ENCODE measurements at places on chromosomes 4 and X.

DNA sequence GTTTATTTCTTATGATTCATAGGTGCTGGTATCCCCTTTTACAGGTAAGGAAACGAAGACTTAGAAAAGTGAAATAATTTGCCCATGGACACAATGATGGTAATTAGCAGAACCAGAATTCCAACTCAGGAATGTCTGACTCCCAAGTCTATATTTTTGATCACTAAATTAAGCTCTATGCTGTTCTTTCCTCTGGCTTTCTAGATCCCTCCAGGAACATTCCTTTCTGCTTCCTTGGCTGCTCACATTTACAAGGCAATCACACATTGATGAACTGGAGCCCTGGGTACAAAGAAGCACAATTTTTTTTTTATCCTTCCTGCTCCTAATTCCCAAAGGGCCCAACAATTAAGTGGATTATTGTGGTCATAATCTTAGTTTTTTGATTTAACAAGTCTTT lies 7.0 kb upstream of the CDKN2AIP start:
- DNase-seq, result no peak

GRCh38 chr4:82429728-82430192 lies 502 bp downstream of the HNRNPDL start:
- DNase-seq, result no peak

DNA sequence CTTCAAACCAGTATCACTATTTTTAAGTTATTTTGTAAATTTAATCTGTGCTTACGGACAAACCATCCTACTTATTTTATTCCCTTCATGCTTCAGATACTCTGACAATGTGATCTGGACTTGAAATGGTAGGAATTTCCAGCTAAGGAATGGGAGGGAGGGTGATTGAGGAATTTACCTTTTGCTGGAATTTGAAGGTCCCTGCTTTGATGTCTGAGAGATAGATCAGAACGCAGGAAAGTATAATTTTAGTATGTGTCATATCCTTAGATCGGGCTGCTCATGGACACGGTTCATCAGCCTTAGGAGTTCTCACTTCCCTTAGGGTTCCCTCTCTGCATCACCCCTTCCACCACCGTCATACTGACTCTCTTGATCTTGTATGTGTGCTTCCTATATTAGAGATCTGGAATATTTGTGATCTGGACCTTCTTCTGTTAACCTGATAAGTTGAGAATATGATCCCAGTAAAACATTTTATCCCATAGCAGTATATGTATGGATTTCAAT lies 16.8 kb downstream of the OCRL start:
- DNase-seq, result no peak

- no peak for DNase-seq
Observed at GRCh38 chrX:13938051-13938828, 91.5 kb downstream of the GEMIN8 start.

DNA sequence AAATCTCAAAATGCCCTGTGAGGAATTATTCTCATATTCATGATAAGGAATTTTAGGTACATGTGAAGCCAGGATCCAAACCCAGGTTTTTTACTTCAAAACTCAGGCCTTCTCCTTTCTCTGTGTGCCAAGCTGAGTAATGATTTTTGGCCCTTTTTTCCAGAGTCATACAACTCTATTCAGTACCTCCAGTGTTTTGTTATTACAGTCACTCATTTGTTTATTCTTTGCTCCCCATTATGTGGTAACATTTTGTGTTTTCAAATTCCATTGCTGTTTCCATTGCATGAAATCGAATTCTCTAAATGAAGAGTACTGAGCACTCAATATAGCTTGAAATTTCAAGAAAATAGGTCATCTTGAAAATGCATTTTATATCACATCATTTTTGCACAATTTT lies 315.4 kb downstream of the NR3C2 start:
- no peak for DNase-seq

- DNase-seq, result no peak
Observed at GRCh38 chrX:53398216-53398615, 24.2 kb downstream of the SMC1A start.

GRCh38 chr4:185370268-185370949 lies 25.3 kb downstream of the LRP2BP start:
- DNase-seq, result no peak

DNA sequence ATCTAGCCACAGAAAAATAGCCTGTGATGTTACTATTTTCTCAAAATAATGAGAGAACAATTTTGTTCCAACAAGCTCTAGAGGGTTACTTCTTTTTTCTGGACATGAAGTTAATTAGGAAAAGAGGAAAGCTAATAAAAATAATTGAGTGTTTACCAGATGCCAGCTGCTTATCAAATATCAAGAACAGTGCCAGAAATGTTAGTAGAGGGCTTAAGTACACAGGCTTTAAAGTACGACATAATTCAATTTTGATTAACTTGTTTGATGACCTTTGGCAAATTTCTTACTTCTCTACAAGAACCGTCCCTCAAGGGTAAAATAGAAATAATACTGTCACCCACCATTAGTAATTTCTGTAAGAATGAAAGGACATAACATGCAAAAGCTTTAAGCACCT lies 977.0 kb downstream of the FSTL5 start:
- DNase-seq, result no peak

DNA sequence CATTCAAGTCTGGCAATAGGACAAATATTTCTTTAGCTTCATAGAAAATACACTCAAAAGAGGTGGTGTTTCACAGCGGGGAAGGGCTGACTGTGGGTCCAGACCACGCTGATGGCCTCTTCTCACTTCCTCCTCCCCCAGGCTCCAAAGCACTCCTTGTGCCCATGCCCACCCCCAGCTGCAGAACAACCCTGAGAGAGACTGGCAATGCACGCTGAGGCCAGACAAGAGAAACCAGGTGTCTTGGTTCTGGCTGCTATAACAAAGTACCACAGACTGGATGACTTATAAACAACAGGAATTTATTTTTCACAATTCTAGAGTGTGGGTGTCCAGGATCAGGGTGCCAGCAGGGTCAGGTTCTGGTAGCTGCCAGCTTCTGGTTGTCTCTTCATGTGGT lies 386.1 kb downstream of the FBXW7 start:
- no peak for DNase-seq

DNA sequence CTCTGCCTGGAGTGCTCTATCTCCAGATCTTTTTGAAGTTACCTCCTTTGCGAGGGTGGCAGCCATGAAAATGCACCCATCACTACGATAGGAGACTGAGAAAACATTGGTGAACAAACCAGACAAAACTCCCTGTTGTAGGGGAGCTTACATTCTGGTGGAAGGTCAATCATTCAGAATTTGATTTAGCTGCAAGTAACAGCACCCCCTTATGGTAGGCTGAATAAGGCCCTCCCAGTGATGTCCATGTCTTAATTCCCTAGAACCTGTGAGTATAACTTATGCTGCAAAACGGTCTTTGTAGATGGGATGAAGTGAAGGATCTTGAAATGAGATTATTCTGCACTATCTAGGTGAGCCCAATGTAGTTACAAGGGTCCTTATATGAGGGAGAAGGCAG lies 5.6 kb upstream of the TEC start:
- DNase-seq, result no peak

DNA sequence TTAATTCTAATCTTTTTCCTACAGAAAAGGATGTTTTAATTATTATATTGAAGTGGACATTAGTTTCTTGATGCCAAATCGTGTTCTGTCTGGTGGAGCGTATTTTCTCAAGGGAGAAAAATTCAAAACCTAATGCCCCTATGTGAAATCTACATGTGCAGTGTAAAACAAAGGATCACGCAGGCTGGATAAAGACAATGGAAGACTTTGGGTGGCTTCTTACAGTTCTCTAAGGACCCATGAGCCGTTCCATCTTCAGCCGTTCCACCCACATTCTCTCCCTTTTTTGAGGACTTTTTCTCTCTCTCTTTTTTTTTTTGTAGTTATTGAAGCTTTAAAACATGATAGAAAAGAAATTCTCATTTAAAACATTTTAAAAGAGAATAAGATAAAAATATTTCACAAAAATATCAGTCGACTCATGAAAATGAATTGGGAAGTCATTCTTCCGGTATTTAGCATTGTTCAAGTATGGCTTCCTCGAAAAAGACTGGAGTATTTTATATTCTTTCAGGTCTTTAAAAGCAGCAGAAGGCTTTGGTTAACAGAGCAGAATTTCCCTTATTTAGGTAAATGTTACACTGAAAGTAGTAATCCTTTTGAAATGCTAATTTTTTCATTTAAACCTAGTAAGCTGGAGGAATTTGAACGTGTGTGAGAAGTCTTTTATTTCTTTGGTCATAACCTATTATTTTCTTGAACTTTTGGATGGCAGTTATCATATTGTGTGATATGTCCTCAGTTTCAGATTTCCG lies 11.0 kb downstream of the TENM3 start:
- DNase-seq, result no peak

GRCh38 chr4:96352051-96352517 lies 512.2 kb downstream of the PDHA2 start:
- no peak for DNase-seq

- DNase-seq, result no peak
Observed at GRCh38 chr4:73257651-73258435, 755 bp downstream of the ANKRD17 start.

DNA sequence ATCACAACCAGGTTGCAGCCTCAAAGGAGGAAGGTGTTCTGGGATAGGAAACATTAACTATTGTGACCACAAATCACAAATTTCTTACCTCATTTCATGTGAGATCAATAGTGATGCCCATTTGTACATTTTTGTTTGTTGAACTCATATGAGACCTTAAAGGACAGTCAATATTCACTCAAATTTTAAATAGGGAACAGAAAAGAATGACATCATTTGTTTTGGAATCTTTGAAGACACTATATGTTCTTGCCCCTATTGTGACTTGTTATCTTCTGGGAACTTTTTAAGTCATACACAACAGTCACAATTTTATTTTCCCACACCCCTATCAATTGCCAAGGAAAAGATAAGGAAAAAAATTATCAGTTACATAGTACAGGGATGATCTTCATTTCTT lies 346.5 kb downstream of the ARAP2 start:
- DNase-seq, result no peak

GRCh38 chr4:71338846-71339593 lies at the start of gene SLC4A4:
Gene SLC4A4, plus strand, starts transcription at chr4:71339020.
- no peak for DNase-seq

DNA sequence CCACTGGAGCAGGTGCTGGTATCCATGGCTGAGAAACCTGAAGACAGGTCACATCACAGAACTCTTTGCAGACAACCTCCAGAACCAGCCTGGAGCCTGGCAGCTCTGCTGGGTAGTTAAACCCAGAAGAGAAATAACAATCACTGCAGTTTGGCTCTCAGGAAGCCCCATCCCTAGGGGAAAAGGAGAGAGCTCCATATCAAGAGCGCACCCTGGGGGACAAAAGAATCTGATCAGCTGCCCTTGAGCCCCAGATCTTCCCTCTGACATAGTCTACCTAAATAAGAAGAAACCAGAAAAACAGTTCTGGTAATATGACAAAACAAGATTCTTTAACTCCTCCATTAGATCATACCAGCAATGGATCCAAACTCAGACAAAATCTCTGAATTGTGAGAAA lies 823.2 kb upstream of the FRG1 start:
- DNase-seq, result no peak

GRCh38 chr4:3473181-3473950 lies 10.3 kb downstream of the DOK7 start:
- no peak for DNase-seq

All from stimulated activated CD4-positive, alpha-beta T cell treated with anti-CD3 and anti-CD28 coated beads, TNF-alpha, amount 100 ng/mL, for 48 hours (primary cell).